HuH-7.5 (cell line): ENCODE measurements at places on chromosomes 5 and 9.
A peak's percentile ranks its signal among the peaks of the same experiment; 100 is the strongest.

- DNase-seq, result peak; percentile 61
Observed at GRCh38 chr5:43193181-43193893, 1.3 kb downstream of the NIM1K start.

DNA sequence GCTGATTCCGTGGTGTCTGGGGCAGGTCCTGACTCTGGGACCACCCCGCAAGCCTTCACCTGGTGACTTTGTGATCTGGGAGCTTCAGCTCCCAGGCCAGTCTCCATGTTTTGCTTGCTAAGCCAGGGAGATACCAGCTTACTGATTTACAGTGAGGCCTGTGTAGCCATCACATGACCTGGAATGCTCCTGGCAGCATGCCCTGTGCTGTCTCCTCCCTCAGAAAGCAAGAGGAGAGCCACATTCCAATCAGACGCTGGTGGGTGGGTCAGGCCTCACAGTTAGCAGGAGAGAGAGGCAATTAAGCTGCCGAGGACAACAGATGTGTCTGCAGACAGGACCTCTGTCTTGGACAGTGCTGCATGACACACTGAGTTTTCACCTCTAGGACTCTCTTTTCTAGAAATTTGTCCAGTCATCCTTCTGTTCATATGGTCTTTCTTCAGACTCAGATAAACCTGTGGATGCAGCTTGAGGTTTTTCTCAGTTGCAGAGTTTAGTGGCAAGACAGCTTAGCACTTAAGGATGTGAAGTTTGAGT lies 24.4 kb upstream of the GRPEL2 start:
- DNase-seq, result peak; percentile 60

DNA sequence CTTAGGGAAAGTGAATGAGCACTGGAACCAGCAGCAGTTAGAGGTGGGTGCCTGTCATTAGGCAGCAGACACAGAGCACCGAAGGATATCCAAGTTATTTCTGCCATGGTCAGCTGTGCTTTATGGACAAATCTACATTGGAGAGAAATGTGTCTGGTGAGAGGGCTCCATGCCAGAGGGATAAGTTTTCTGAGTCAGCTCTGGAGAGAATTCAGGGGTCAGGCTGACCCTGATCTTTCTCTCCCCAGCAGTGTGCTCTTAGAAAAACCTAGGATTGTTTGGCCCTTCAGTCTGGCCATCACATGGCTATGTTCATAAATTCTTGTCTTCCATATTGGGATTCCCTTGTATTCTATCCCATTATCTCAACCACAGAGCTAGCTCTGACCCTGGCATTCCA lies 8.9 kb upstream of the IL17B start:
- DNase-seq, result no peak

DNA sequence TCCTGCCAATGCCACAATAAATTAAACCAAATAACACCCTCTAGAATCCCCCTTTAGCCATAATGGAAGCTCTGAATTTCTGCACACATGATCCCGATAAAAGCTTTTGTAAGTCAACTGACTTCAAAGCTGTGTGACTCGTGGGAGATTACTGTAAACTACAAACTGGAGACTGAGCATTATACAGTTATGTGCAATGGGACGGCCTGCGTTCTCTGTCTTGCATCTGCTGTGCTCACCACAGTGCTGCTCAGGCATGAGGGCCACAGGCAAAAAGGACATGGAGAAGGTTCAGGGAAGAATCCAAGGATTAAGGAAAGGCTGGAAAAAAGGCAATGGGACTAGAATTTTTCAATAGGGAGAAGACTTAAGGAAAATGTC lies 184.2 kb downstream of the FANCC start:
- DNase-seq, result no peak

DNA sequence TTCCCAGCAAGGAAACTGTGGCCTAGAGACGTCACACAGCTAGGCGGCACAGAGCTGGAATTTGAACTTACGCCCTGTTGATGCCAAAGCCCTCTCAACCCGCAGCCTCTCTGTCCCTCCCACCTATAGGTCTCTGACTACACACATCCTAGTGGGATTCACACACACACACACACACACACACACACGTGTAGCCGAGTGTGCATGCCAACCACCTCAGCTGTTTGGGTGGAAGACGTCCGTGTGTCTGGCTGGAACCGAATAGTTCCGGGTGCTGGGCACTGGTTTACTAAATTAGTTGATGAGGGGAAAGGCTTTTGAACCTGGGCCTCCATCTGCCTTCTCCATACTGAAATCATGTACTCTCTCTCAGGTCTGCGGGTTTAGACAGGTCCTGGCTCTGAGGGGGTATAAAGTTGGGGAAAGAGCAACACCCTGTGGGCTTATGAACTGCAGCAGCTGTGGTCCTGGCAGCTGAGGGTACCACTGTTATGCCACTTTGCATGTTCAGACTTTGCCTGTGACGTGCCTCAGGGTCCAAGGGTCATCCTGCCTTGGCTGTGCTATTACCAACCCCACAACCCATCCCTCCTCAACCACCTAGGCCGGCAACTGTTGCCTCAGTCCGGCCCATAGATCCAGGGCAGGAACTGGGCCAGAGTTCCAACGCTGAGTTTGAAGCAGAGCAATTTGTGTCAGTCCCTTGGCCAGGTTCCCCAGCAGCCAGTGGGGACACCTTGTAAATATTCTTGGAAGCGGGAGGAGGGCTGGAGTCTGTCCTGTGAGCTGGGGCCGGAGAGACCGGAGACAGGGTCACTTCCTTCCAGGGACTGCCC lies 50.5 kb downstream of the PSD2 start:
- DNase-seq, result no peak

- no peak for DNase-seq
Observed at GRCh38 chr5:39058178-39058921, 15.8 kb downstream of the RICTOR start.

- no peak for DNase-seq
Observed at GRCh38 chr5:181163487-181164075, 16.2 kb downstream of the OR2V2 start.

DNA sequence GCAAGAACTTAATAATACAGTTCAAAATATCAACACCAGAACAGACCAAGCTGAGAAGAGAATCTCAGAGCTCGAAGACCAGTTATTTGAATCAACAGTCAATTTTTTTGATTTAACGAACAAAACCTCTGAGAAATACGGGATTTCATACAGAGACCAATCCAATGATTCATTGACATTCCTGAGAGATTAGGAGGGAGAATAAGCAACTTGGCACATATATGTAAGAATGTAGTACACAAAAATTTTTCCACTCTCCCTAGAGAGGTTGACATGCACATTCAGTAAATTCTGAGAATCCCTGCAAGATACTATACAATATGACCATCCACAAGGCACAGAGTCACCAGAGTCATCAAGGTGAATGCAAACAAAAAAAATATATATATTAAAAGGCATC lies 1577.3 kb upstream of the C9orf72 start:
- DNase-seq, result no peak

DNA sequence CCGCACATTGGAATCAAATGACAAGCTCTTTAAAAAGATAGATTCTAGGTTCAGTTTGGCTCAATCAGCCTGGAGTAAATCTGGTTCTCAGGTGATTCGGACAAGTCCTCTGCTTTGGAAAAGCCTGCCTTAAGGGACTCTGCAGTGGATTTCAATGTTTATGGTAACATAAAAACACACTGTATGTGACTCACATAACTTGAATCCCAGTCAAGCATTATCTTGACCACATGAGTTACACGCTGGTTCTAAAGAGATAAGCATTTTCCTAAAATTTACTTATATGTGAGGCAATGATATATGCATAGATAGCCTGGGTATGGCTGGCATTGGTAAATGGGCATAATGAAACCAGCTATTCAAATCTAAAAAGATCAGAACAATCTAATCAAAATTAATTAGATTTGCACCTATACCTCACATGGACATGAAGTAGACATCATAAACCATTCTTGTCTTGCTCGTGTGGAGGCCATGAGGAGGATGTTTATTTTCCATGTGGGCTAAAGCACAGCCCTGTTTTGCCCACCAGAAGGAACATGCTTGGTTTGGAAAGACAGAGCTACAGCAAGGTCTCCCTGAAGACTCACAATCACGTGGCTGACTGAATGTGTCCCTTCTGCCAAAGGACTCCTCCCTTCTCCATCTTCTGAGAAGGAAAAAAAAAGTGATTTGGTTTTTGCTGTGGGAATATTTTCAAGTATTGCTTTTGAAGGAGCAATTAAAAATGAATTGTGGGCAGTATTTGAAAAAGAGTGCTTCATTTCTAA lies 351.7 kb downstream of the DIRAS2 start:
- DNase-seq, result no peak

DNA sequence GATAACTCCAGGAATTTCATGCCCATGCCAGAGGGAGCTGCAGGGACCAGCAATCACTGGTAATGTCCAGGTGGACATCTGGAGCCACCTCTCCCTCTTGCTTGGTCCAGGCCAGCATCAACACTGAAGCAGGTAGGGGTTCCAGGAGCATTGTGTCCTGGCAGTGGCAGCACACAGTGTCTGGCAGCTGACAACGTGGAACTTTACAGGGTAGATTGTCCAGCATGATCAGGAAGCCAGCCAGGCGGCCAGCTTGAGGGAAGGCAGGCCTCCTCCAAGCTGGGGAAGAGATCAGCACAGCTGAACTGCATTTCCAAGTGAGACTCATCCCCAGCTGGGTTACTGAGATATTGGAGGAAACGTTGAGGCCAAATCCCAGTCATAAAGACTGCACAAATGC lies 82.6 kb upstream of the RASGRF2 start:
- DNase-seq, result no peak

GRCh38 chr9:94472806-94473360 lies 82.0 kb upstream of the PCAT7 start:
- DNase-seq, result no peak

GRCh38 chr5:150081541-150082283 lies 4.6 kb downstream of the CSF1R start:
- DNase-seq, result no peak
